ENCODE measurements at places on chromosomes 12 and 14. TPM values are rescaled to one million over a fixed set of nuclear protein-coding genes. Genes with fewer than 3 reads are reported as not detected.

The TTC9 gene
- 7.0 TPM for total RNA-seq

The INHBC gene
- not detected for total RNA-seq

The DEGS2 gene
- total RNA-seq: 59.9 TPM

The TEP1 gene
- 38.7 TPM for total RNA-seq

- DNase-seq: no peak
Observed at GRCh38 chr12:129693731-129694130, 210.1 kb downstream of the TMEM132D start.

DNA sequence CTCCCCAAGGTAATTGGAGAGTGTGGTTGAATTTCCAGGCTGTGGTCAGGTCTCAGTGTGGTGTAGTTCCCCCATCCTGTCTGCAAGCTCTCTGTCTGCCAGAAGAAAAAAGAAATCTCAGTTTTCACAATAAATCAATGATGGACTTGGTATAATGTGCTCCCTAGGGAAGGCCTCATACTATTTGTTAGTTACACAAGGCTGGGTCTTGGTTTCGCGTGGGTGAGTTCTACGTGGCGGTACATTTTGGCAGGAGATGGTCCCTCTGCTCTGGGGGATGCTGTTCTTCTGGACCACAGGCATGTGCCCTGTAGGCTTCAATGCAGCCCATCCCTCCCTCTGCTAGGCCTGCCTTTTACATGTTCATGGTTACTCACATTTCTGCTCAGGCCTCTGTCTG, 206.4 kb upstream of the PELI2 start:
- no peak for DNase-seq

- no peak for DNase-seq
Observed at GRCh38 chr14:71716041-71716772, 216.0 kb upstream of the RGS6 start.

DNA sequence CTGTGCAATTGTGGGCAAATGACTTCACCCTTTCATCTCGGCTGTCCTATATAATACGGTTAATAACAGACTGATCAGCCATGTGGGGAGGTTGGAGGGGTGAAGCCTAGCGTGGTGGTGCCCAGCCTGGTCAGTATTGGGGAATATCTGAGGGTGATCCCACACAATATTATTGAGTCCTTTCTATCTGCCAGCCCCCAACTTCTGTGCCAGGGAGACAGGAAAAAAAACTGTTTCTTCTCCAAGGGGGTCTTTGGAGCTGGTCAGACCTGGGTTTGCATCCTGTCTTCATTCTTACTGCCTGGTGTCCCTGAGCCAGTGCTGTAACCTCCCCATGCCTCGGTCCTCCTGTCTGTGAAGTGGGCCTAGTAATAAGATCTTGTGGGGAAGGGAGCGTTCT, 6.5 kb downstream of the CYP46A1 start:
- no peak for DNase-seq

DNA sequence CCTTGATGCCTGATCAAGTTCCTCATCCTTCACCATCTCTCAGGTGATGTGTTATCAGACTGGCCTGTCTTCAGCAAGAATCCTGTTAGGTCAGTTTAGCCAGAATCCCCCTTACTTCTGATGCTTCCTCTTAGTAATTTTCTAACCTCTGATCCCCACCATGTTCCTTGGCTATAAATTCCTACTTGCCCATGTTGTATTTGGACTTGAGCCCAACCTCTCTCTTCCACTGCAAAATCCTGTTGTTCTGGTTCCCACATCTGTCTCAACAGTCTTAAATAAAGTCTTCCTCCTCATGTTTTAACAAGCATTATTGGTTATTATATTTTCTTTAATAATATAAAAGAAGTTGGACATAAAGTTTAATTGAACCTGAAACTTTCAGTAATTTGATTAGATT, 987.8 kb upstream of the USP15 start:
- DNase-seq: no peak
